ENCODE measurements at places on chromosomes 6 and 20.

DNA sequence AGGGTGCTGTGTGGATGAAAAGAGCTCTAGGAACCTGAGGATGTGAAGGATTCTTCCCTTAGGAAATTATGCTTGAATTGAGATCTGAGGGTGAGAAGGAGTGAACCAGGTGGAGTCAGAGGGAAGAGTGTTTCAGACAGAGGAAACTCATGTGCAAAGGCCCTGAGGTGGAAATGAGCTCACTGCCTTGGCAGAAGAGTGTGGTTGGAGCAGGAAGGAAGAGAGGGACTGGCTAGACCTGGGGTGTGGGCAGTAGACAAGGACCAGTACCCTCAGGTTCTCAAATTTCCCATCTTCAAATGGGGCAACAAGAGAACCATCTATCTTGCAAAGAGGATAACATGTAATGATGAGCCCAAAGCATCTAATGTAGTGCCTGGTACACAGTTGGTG is 24.0 kb upstream of the GTSF1L start:
- peaks cover 10% of the 10 kb centered on the region for H3K36me3 ChIP-seq
- peaks cover 77% of the 10 kb centered on the region for H3K4me1 ChIP-seq
- DNase-seq, result no peak

GRCh38 chr20:19867940-19868371 is 109.9 kb downstream of the RIN2 start:
- H3K36me3 ChIP-seq, result no peaks in the 10 kb centered on the region
- peaks cover 21% of the 10 kb centered on the region for H3K27me3 ChIP-seq
- no peaks in the 10 kb centered on the region for H3K4me1 ChIP-seq
- no peak overlapping the region for H3K27ac ChIP-seq
- DNase-seq, result no peak
- no peak overlapping the region for H3K4me3 ChIP-seq

- peaks cover 39% of the 10 kb centered on the region for H3K27me3 ChIP-seq
- H3K4me1 ChIP-seq, result no peaks in the 10 kb centered on the region
Observed at GRCh38 chr6:13116155-13116554, 212.2 kb downstream of the TBC1D7 start.

DNA sequence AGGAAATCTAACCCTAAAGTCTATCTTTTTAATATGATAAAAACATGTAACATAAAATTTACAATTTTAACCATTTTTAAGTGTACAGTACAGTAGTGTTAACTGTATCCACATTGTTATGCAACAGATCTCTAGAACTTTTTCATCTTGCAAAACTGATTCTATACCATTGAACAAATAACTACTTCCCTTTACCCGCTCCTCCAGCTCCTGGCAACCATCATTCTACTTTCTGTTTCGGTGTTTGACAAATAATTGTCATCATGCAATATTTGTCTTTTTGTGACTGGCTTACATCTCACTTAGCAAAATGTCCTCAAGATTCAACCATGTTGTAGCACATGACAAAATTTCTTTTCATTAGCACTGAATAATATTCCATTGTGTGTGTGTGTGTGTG is 203.2 kb downstream of the SIM1 start:
- peaks cover 6% of the 10 kb centered on the region for H3K4me1 ChIP-seq
- no peak overlapping the region for H3K4me3 ChIP-seq
- H3K27ac ChIP-seq, result no peak overlapping the region
- DNase-seq, result no peak
- H3K36me3 ChIP-seq, result no peaks in the 10 kb centered on the region
- peaks cover 6% of the 10 kb centered on the region for H3K27me3 ChIP-seq

GRCh38 chr6:2958331-2958711 is 13.0 kb downstream of the SERPINB6 start:
- H3K27me3 ChIP-seq, result no peaks in the 10 kb centered on the region
- no peak overlapping the region for H3K27ac ChIP-seq
- peaks cover 11% of the 10 kb centered on the region for H3K4me1 ChIP-seq
- H3K4me3 ChIP-seq, result no peak overlapping the region
- H3K36me3 ChIP-seq, result no peaks in the 10 kb centered on the region
- no peak for DNase-seq

DNA sequence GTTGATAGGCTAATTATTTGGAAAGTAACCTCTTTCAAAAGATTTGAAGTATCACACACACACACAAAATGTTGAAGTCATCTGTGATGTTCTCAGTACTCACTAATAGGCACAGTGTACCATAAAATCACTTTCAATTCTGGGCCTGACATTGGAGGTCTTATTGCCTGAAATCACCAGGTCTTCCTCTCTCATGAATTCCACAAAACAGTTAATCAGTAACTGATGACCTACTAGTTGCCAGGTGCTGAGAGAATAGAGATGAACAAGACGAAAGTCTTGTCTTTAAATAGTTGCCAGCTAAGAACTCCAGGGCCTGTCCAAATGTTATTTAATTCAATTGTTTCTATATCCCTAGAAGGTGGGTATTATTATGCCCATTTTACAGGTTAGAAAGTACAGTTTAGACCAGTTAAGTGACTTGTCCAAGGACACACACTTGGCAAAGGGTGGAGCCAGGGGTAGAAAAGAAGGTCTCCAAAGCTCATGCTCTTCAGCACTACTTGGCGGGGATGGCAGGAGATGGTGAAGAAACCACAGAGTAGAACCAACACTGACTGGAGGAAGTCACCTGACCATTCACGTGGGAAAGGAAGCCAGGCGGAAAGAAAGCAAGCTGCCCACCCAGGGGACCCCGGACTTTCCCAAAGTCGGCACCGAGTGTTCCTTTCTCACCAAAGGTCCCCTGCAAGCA is 116.4 kb downstream of the KIF6 start:
- H3K36me3 ChIP-seq, result no peaks in the 10 kb centered on the region
- no peaks in the 10 kb centered on the region for H3K4me1 ChIP-seq
- no peak overlapping the region for H3K27ac ChIP-seq

DNA sequence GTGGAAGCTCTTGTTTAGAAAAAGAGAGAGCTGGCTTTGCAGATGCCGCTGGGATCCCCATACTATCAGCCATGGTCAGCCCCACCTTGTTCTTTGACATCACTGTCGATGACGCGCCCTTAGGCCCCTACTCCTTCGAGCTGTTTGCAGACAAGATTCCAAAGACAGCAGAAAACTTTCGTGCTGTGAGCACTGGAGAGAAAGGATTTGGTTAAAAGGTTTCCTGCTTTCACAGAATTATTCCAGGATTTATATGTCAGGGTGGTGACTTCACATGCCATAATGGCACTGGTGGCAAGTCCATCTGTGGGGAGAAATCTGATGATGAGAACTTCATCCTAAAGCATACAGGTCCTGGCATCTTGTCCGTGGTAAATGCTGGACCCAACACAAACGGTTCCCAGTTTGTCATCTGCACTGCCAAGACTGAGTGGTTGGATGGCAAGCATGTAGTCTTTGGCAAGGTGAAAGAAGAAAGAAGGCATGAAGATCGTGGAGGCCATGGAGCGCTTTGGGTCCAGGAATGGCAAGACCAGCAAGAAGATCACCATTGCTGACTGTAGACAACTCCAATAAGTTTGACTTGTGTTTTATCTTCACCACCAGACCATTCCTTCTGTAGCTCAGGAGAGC is 2.4 kb upstream of the BLCAP start:
- peaks cover 39% of the 10 kb centered on the region for H3K4me1 ChIP-seq
- H3K27ac ChIP-seq, result no peak overlapping the region
- H3K4me3 ChIP-seq, result no peak overlapping the region
- DNase-seq, result no peak
- H3K27me3 ChIP-seq, result no peaks in the 10 kb centered on the region

- peaks cover 4% of the 10 kb centered on the region for H3K27me3 ChIP-seq
- H3K4me3 ChIP-seq, result no peak overlapping the region
- H3K4me1 ChIP-seq, result no peaks in the 10 kb centered on the region
- H3K27ac ChIP-seq, result no peak overlapping the region
- DNase-seq, result no peak
Observed at GRCh38 chr6:119598883-119599282, 249.3 kb upstream of the MAN1A1 start.

DNA sequence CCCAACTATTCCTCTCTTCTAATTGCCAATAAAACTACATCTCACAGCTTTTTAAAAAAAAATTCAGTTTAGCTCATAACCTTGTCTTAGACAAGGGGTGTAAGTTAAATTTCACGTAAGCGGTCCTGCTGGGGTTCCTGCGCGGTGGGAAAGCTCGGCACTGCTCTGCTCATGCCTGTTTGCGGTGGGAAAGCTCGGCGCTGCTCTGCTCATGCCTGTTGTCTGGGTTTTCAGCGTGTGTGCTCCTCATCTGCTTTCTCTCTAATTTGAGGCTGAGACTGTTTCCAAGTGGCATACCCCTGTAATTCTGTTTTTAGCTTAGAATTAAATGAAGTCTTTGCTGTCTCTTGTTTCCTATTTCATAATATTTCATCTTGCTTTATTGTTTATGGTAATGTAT is 18.6 kb downstream of the ARID1B start:
- peak overlapping the region; percentile 72 for H3K27ac ChIP-seq
- DNase-seq, result no peak
- H3K4me1 ChIP-seq, result peaks cover 59% of the 10 kb centered on the region
- H3K27me3 ChIP-seq, result no peaks in the 10 kb centered on the region
- peak overlapping the region; percentile 15 for H3K4me3 ChIP-seq
